Suprapubic skin (tissue), 4 donors: ENCODE measurements at places on chromosomes 13 and 19. TPM values are rescaled to one million over a fixed set of nuclear protein-coding genes. Genes with fewer than 3 reads are reported as not detected.

DNA sequence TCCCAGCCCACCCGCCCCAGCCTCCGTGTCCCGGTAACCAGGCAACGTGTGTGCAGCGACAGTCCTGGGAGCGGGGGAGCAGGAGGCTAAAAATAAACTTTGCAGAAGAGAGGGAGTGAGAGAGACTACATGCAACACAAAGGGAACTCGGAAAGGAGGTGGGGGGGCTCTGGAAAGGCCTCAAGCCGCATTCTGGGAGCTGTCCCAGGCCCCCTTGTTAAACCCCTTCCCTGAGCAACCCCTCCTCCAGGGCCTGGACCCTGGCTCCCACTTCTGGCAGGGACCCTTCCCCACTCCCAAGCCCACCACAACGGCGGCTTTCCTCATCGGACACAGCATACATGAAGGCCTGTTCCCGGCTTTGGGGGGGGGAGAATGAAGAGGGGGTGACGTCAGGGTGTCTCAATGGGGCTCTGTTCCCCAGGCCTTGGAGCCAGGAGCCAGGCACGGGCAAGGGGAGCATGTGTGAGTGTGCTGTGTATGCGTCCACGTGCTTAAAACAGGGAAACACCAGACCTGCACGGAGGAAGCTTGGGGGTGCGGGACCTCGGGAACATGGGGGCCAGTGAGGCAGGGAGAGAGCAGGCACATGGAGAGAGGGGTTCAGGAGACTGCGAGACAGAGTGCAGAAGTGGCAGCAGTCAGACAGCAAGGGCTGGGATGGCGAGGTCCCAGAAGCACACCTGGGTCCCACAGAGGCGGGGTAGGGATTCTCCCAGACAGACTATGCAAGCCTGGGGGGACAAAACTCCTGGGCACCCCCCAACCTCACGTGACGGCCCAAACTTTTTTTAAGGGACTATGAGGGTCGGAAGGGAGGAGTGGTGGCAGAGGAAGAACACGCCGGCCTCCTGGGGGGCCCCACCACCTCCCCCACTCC, 2.3 kb downstream of the ERF start:
- H3K36me3 ChIP-seq: peaks cover 16% of the 10 kb centered on the region
- DNase-seq: peak; percentile 84
- H3K4me3 ChIP-seq: peak overlapping the region; percentile 85
- peaks cover 76% of the 10 kb centered on the region for H3K4me1 ChIP-seq
- no peaks in the 10 kb centered on the region for H3K27me3 ChIP-seq
- H3K27ac ChIP-seq: peak overlapping the region; percentile 97

SLC6A16 gene
- total RNA-seq: 1.4 TPM

DNA sequence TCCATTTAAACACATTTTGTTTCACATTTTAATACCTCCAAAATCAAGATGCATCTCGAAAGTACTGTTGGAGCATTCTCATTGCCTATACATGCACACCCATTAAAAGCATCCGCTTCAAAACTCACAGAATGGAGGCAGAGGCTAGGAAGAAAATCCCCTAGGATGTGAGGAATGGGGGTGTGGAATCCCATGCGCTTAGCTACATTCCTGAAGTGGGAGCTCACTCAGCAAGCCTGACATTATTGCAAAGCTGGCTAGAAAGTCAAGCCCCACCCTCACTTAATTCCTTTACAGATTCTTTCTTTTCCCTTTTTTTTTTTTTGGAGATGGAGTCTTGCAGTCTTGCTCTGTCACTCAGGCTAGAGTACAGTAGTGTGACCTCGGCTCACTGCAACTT, 4.6 kb upstream of the FAM32A start:
- no peak overlapping the region for H3K27ac ChIP-seq
- DNase-seq: no peak
- no peak overlapping the region for H3K4me3 ChIP-seq
- peaks cover 6% of the 10 kb centered on the region for H3K4me1 ChIP-seq

- DNase-seq: no peak
- peak overlapping the region; percentile 23 for H3K4me3 ChIP-seq
- H3K27ac ChIP-seq: peak overlapping the region; percentile 83
- H3K4me1 ChIP-seq: peaks cover 40% of the 10 kb centered on the region
- H3K27me3 ChIP-seq: no peaks in the 10 kb centered on the region
These were observed 15.4 kb upstream of the NOP53 start for GRCh38 chr19:47729799-47730520.

- no peaks in the 10 kb centered on the region for H3K36me3 ChIP-seq
- H3K27ac ChIP-seq: no peak overlapping the region
- no peaks in the 10 kb centered on the region for H3K4me1 ChIP-seq
- no peak for DNase-seq
- no peak overlapping the region for H3K4me3 ChIP-seq
- H3K27me3 ChIP-seq: no peaks in the 10 kb centered on the region
These were observed 1023.5 kb downstream of the PCDH17 start for GRCh38 chr13:58655086-58655485.

DNA sequence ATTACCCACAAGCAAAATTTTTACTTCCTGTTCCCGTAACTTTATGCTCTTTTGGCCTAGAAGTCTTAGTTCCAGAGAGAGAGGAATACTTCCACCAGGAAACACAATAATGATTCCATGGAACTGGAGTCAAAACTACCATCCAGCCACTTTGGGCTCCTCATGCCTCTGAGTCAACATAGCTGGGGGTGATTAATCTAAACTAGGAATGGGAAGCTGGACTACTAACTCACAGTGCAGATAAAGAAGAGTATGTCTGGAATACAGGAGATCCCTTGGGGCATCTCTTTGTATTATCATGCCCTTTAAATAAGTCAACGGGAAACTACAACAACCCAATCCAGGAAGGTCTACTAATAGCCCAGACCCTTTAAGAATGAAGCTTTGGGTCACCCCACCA, 8.9 kb upstream of the ELF1 start:
- H3K4me3 ChIP-seq: no peak overlapping the region
- H3K4me1 ChIP-seq: peaks cover 3% of the 10 kb centered on the region
- no peak for DNase-seq
- no peaks in the 10 kb centered on the region for H3K36me3 ChIP-seq

SSBP4 gene
- total RNA-seq: 18.1 TPM

DNA sequence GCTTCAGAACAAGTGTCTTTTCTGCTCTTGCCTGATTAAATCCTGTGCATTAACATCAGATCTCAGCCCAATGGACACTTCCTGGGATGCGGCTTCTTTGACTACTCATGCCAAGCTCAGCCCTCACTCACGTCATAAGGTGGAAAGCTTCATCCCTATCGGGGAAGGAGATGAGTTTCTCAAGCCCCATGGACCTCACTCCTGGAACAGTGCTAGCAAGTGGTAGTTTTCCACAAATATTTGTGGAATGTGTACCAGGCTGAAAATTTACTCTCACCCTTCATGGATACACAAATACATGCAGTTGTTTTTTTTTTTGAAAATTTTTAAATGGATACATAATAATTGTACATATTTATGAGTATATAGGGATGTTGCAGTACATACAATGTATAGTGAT, 34.6 kb upstream of the FARP1 start:
- no peak overlapping the region for H3K27ac ChIP-seq
- no peak for DNase-seq
- no peaks in the 10 kb centered on the region for H3K27me3 ChIP-seq
- no peaks in the 10 kb centered on the region for H3K36me3 ChIP-seq

DNA sequence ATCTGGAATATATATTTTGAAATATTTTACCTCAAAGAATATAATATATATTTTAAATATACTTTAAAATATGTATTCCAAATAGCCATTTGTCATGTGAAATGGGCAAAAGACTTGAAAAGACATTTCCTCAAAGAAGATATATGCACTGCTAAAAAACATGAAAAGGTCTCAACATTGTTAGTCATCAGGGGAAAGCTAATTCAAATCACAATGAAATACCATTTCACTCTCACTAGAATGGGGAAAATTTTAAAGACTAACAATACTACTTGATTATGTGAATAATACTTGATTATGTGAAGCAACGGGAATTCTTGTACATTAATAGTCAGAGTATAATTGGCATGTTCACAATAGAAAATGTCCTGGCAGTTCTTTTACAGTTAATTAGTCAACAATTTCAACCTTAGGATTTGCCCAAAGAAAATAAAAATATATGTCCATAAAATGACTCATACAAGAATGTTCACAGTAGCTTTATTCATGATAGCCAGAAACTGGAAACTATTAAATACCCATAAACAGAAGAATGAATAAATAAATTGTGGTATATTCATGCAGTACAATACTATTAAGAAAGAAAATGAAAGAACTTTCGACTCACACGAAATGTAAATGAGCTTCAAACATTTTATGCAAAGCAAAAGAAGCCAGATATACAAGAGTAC, 6.8 kb upstream of the KBTBD6 start:
- no peaks in the 10 kb centered on the region for H3K4me1 ChIP-seq
- H3K4me3 ChIP-seq: no peak overlapping the region
- no peak for DNase-seq
- no peaks in the 10 kb centered on the region for H3K36me3 ChIP-seq
